ENCODE measurements at places on chromosomes 3 and 15.

GRCh38 chr15:62125773-62126172, 39.3 kb downstream of the C2CD4B start:
- DNase-seq = no peak

GRCh38 chr15:33089878-33090757, 104.4 kb downstream of the FMN1 start:
- no peak for DNase-seq

- DNase-seq = no peak
Measured at GRCh38 chr3:90121326-90121725, 1013.9 kb downstream of the EPHA3 start.

DNA sequence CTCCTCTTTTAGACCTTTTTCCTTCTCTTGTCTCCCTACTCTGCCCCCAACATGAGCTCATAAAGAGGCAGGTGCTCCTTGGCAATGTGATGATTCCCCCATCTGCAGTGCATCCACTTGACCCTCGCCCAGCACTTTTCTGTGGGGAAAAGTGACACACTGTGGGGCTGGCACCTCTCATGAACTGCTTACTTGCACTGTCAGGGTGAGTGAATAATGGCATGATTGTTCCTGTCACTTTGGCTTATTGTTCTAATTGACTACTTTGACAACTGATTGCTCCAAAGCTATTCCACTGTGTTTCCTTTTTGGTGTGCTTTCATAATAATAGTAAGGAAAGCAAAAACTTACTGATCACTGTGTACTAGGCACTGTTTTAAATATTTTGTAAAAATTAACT, 253.3 kb upstream of the SUCLG2 start:
- DNase-seq = no peak

GRCh38 chr15:95459273-95459672, 871.2 kb upstream of the NR2F2 start:
- DNase-seq = no peak

DNA sequence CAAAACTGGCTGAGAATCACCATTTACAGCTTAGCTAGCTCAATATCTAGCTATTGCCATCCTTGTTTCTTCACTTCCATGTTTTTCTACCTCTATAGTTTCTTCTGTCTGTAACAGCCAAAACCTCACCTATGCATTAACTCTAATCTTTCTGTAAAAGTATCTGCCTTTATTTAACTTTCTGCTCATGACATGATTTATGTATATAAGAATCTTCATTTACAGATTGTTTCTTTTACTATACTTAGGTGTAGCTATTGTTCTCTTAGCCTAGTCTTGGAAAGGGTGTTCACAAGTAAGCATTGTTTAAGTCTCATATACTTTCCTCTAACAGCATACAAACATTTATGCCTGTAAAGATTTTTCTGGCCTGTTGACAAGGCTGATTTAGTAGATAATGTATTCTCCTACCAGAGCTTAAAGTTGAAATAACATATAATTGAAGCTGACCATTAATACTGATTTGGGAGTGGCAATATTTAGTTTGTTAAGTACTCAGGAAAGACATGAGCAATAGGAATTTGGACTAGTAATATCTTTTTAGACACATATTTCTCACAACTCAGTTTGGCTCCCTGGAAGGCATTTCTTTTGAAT, 9.4 kb downstream of the FILIP1L start:
- DNase-seq = no peak

DNA sequence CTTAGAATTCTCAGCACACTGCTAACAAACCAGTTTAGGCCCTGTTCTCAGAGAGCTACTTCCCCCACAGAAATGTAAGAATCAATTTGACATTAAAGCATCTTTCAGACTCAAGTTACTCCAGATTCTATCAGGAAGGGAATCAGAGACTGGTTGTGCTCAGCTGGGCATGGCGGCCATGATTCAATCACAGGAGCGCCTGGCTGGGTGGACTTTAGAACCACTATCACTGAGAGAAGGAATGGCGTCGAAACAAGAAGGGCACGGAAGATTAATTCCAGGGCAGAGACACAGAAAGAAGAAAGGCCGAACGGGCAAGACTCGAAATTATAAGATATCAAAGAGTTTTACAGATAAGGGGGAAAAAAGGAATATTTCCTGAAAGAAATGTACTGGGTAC, 6.2 kb downstream of the TNIK start:
- DNase-seq = no peak

- no peak for DNase-seq
Measured at GRCh38 chr3:147616998-147617619, 207.9 kb downstream of the ZIC1 start.

DNA sequence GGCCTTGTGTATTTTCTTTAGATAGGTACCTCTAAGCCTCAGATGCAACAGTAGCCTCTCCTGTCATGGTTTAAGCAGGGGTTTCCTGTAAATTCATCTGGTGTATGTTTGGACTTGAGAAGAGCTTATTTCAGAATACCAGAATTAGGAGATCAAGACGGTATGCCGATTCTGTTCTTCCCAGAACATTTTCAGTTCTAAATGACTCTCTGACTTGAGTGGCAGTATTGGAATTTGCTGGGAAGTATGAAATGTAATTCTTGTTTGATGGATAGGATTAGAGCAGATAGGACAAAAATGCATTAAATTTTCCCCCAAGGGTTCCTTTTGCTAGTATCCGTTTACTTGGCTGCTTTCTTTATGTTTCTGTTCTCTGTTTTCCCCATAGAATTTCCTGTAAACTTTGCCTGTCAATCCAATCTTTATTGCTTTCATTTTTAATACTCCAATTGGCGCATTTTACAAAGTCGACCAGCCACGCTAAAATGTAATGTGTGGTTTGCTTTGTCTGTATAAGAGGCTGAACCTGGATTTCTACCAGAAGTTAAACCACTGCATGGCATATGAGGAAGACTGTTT, 612.2 kb downstream of the RBMS3 start:
- DNase-seq = no peak

GRCh38 chr3:13137941-13138832, 65.0 kb upstream of the IQSEC1 start:
- no peak for DNase-seq

GRCh38 chr3:12544652-12545472, 437 bp downstream of the MKRN2OS start:
- DNase-seq = no peak

DNA sequence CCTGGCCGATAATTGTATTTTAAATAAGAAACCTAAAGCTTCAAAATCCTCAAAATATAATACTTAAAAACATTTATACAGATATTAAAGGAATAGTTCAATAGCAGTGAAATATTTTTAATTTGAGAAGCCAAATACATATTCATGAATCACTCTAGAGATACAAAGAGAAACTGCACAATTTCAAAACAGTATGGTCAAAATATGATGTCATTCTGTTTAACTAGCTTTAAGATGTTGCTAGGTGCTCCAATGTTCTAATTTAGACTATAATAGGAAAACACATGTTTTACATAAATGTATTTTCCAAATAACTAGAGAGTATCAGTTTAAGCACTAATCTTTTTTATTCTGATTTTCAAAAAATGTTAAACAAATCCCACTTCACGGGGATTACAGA, 10.3 kb upstream of the NRROS start:
- no peak for DNase-seq

GRCh38 chr3:76078101-76078500, 292.8 kb upstream of the ZNF717 start:
- DNase-seq = no peak

DNA sequence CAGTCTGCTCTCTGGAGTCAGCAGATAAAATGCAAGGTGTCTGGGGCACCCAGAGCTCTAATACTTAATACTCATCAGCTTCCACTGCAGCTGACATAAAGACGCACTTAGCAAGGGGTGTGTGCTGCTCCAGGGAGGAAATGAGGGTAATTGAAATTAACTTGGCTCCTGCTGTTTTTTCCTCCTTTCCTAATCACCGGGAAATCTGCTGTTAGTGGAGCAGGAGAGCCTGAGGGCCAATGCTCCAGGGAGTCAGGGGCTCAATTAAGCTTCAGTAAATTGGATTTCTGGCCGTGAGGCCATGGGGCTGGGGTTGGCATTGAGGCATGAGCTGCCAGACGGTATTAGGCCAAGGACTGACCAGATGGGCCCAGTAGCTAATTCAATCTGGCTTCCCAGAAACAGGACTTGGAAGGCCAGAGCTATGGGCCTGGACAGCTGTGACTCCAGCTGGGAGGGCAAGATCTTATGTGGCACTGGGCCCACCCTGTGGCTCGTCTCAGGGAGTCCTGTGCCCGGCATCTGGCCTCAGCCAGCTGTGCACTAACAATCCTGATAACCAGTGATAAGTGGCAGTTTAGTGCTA, 30.7 kb upstream of the CHRNB4 start:
- DNase-seq = no peak

GRCh38 chr3:57863380-57863779, 107.3 kb downstream of the SLMAP start:
- no peak for DNase-seq

DNA sequence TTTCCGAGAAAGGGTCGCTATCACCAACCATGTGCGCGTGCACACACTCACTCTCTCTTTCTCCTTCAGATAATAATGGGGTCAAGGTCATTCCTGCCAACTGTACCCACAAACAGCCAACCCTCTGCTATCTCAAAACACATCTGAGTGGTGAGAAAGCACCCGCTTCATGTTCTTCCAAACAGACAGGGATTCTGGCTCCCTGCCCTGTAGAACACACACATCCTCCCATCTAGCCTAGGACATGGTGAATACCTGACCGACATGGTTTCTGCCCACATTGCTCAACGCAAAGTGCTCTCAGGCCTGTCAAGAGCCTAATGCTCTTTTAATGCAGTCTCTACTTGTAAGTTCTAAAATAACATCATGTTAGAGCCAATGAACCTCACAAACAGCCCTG, 302.2 kb downstream of the FOXP1 start:
- no peak for DNase-seq

DNA sequence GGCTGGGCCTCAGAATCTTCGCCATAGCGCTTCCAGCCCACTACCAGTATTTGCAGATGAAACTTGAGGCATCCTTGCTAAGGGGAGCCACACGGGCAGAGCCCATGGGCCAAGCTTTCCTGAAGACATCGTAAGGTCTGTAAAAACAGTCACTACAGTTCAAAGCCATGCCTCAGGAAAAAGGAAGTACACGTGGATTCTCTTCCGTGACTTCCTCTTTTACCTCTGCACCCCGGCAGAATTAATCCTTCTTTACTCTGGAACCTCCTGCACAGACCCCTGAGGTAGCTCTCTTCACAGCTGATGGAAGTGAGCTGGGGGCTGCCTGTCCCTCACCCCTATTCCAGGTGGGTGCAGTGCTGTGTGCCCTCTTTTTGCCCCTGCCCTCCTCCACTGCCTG, 129.2 kb downstream of the CHDH start:
- no peak for DNase-seq

- DNase-seq = no peak
Measured at GRCh38 chr3:72079369-72079872, 294.5 kb upstream of the PROK2 start.

Measured in GM18507 (cell line).